ENCODE measurements at places on chromosomes 3 and 15. TPM values are rescaled to one million over a fixed set of nuclear protein-coding genes. Genes with fewer than 3 reads are reported as not detected.

DNA sequence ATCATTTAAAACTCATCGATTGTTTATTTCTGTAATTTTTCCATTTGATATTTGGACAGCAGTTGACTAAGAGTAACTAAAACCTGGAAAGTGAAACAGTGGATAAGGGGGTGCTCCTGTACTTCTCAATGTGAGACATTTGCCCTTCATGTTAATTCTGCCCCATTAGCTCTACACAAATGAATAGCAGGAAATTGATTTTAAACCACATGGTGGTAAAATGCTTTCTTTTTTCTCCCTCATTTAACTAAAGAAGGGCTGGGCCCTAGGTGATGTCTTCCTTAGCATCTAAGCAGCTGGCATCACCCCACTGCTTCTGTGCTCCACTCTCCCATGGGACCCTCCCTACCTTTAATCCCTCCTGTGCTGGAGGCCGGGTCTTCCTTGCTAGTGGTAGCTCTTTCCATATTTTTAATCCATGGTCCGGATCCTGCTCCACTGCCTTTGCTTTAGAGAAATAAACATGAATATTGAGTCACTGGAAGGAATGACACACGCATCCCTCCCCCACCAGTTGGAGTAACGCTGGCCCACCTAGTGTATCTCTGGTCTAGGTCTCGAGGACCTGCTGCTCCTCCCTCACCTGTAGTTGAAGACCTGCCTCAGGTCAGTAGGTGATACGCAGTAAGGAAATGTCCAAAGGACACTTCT, 30.2 kb upstream of the LAMP3 start:
- no peak overlapping the region for H3K4me3 ChIP-seq
- peaks cover 2% of the 10 kb centered on the region for H3K36me3 ChIP-seq
- peaks cover 44% of the 10 kb centered on the region for H3K27me3 ChIP-seq
- no peak for DNase-seq
- H3K27ac ChIP-seq = no peak overlapping the region

- no peak overlapping the region for H3K27ac ChIP-seq
- no peaks in the 10 kb centered on the region for H3K27me3 ChIP-seq
- H3K4me1 ChIP-seq = no peaks in the 10 kb centered on the region
- DNase-seq = no peak
- no peak overlapping the region for H3K4me3 ChIP-seq
These were observed 7.4 kb downstream of the SPICE1 start for GRCh38 chr3:113507501-113508067.

DNA sequence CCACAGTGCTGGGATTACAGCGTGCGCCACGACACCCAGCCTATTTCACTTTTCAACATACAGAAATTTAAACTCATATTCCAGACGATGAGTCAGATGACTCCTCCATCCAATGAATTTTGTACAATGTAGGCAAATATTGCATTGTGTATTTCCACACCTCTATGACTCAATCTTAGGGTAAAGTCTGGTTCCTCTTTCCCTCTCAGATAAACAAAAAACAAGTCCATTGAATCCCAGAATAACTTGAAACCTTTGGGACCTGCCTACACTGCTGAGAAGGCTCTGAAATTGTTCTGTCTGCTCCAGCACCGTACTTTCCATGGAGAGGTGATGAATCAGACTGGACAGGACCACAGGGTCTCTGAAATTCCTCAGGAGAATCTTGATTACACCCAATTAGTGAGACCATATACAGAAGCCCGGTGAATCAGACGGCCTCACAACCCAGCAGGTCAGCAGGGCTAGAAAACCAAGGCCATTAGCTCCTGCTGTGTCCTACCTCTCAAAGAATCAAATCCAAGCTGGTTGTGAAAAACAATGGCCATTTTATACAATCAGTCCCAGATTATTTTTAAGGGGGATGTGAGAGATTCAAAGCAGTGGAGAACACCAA, 112.6 kb downstream of the ERC2 start:
- H3K4me1 ChIP-seq = peaks cover 3% of the 10 kb centered on the region
- H3K27me3 ChIP-seq = no peaks in the 10 kb centered on the region
- no peak for DNase-seq
- H3K36me3 ChIP-seq = no peaks in the 10 kb centered on the region
- H3K4me3 ChIP-seq = no peak overlapping the region

DNA sequence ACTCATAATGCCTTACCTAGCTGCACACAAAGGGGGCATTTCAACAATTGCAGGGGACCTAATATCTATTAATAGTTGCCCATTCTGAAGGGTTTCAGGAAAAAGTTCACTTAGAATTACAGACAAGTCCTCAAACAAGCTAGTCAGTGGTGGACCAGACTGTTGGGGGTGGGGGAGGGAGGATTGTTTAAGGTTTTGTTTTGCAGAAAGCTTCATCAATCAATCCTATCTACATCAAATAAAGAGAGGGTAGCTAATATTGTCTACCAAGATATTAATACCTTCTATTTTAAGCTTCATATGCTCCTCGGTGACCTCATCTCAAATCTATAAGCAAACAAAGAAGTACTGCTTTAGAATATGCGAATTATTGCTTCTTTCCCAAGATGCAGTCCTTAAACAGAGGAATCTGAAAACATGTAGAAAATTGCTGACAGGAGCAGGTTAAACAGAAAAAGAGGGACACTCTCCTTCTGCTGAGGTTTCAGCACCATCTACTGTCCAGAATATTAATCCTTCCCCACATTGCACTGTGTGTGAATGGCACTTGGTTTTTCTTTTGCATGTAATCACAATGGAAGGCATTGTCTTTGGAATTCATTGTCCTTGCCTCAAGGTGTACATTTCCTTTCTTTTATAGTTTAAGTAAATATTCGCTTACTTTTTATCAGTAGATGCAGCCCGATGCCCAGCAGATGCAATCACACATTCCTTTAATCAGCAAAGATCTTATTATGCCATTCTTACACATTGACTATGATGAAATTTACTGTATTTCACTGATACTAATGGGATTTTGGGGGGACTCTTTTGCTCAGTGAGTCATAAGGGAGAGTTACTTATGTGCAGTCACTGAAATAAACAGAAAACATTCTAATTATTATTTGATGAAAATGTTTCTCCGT, 94.7 kb downstream of the IL5RA start:
- H3K27me3 ChIP-seq = no peaks in the 10 kb centered on the region
- DNase-seq = no peak
- H3K36me3 ChIP-seq = no peaks in the 10 kb centered on the region
- H3K4me1 ChIP-seq = peaks cover 33% of the 10 kb centered on the region

DNA sequence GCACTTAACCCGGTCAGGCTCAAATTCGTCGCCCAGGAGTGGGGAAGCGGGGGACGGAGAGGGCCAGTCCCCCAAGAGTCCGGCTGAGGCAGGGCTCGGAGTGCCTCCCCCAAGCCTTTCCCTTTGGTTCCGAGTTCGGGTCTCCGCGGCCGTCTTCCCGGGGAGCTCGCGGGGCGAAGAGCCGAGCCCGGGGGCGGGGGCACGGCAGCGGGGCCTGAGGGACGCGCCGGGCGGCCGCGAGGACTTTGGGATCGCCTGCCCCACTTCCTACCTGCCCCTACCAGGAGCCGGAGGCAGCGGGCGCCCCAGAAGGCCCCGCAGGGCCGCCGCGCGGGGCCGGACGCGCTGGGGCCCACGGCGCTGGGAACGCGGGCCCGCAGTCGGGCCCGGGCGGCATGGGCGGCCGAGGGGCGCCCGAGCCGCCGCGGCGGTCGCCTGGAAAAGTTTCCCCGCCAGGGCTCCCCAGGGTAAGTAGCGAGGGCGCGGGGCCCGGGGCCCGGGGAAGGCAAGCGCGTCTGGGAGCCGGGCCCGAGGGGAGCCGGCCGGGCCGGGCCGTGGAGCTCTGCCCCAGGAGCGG, 2.8 kb downstream of the FURIN start:
- no peaks in the 10 kb centered on the region for H3K36me3 ChIP-seq
- DNase-seq = no peak
- peaks cover 4% of the 10 kb centered on the region for H3K27me3 ChIP-seq
- peak overlapping the region; percentile 92 for H3K27ac ChIP-seq
- peak overlapping the region; percentile 83 for H3K4me3 ChIP-seq
- peaks cover 70% of the 10 kb centered on the region for H3K4me1 ChIP-seq

- peaks cover 2% of the 10 kb centered on the region for H3K36me3 ChIP-seq
- H3K27me3 ChIP-seq = no peaks in the 10 kb centered on the region
- peaks cover 1% of the 10 kb centered on the region for H3K4me1 ChIP-seq
- H3K4me3 ChIP-seq = no peak overlapping the region
These were observed 45.6 kb downstream of the DMXL2 start for GRCh38 chr15:51576911-51577500.

GRCh38 chr3:43968465-43968864, 273.2 kb upstream of the TOPAZ1 start:
- no peaks in the 10 kb centered on the region for H3K4me1 ChIP-seq
- H3K4me3 ChIP-seq = no peak overlapping the region
- H3K27ac ChIP-seq = no peak overlapping the region
- H3K36me3 ChIP-seq = no peaks in the 10 kb centered on the region
- DNase-seq = no peak
- H3K27me3 ChIP-seq = peaks cover 30% of the 10 kb centered on the region

DNA sequence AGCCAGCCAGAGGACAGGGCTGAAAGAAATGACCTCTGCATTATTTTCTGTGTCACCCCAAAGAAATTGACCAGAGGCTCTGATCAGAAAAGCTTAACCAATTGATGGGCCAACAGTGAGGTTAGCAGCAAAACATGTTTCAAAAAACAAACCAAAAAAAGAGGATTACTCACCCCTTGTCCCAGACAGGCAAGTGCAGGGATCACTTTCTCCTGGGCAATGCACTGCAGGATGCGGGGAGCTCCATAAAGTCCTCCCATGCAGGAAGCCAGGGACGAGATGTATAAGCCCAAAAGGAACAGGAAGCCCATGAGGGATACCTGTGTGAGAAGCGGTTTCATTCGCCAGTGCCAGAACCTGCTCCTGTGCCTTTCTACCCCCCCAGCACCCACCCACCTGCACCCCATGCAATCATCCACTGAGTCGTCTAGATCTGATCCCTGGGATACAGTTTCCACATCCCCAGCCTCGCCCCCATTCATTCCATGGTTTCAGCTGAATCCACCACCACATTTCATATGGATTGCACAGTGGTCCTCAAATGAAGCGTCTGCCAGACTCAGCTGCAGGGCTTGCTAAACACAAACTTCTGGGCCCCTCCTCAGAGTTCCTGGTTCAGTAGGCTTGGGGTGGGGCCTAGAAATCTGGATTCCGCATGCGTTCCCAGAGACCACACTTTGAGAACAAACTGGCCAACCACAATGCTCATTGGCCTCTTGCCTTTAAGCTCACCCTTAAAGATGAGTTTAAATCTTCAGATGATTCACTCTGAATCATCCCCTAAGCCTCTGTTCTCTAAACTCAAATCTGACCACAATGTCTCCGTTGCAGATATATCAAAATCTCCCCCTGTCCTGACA, 54.4 kb upstream of the HEG1 start:
- peaks cover under 1% of the 10 kb centered on the region for H3K36me3 ChIP-seq
- no peaks in the 10 kb centered on the region for H3K4me1 ChIP-seq
- no peaks in the 10 kb centered on the region for H3K27me3 ChIP-seq
- no peak overlapping the region for H3K4me3 ChIP-seq

DNA sequence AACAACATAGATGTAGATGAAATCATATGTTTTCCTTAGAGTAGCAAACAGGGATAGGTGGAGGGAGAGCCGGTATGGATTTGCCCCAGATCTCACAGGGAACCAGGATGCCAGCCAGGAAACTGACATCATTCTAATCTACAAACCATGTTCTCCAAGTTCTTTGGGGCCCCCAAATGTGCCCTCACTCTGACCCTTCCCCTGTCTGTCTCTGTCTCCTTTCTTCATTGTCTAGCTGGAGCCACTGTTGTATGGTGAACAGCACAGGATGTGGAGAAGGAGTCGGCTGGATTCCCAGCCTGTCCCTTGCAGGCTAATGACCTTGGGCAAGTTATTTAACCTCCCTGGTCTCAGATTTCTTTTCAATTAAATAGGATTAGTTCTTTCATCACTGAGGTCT, 962 bp downstream of the ATP13A5 start:
- peaks cover 17% of the 10 kb centered on the region for H3K27me3 ChIP-seq
- no peak overlapping the region for H3K27ac ChIP-seq
- H3K4me1 ChIP-seq = peaks cover 3% of the 10 kb centered on the region
- no peak for DNase-seq

DNA sequence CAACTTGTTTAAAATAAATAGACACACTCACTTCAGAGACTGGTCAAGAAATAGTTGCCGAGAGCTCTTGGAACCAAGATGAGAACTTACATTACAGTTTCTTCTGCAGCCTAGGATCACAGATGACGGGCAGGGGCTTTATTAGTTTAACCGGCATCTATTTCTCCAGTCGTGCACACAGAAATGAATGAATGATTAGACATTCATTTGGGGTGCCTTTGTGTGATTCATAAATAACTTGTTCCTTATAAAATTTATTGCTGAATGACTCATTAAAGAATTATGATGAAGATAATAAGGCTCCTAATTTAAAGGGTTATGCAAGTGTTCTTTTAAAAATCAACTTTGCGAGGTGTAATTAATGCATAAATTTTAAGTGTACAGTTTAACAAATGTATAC, 20.8 kb downstream of the NFKBIZ start:
- no peaks in the 10 kb centered on the region for H3K36me3 ChIP-seq
- no peak for DNase-seq
- no peaks in the 10 kb centered on the region for H3K27me3 ChIP-seq
- H3K27ac ChIP-seq = no peak overlapping the region

- H3K4me3 ChIP-seq = no peak overlapping the region
- peaks cover 4% of the 10 kb centered on the region for H3K36me3 ChIP-seq
- H3K4me1 ChIP-seq = no peaks in the 10 kb centered on the region
- H3K27me3 ChIP-seq = no peaks in the 10 kb centered on the region
- no peak for DNase-seq
- H3K27ac ChIP-seq = no peak overlapping the region
These were observed 34.5 kb downstream of the VPS8 start for GRCh38 chr3:184846496-184846895.

GRCh38 chr3:171156401-171157010, 130.0 kb upstream of the SLC2A2 start:
- H3K36me3 ChIP-seq = peaks cover 7% of the 10 kb centered on the region
- H3K4me3 ChIP-seq = no peak overlapping the region
- peaks cover 13% of the 10 kb centered on the region for H3K27me3 ChIP-seq
- DNase-seq = no peak
- peak overlapping the region; percentile 50 for H3K27ac ChIP-seq

- no peak for DNase-seq
- H3K4me3 ChIP-seq = no peak overlapping the region
- H3K4me1 ChIP-seq = no peaks in the 10 kb centered on the region
- H3K27ac ChIP-seq = no peak overlapping the region
These were observed 6.1 kb downstream of the RBP2 start for GRCh38 chr3:139470199-139470598.

GRCh38 chr15:53072077-53072476, 281.9 kb upstream of the ONECUT1 start:
- no peak overlapping the region for H3K4me3 ChIP-seq
- H3K27ac ChIP-seq = no peak overlapping the region
- no peaks in the 10 kb centered on the region for H3K36me3 ChIP-seq
- no peaks in the 10 kb centered on the region for H3K4me1 ChIP-seq

- no peak for DNase-seq
- H3K4me1 ChIP-seq = no peaks in the 10 kb centered on the region
These were observed 56.4 kb upstream of the TAMM41 start for GRCh38 chr3:11903047-11903446.

The PAQR9 gene
- total RNA-seq = 2.5 TPM

The TRIM42 gene
- total RNA-seq = not detected

The TPRG1 gene
- 0.67 TPM for total RNA-seq

The SPINK8 gene
- not detected for total RNA-seq

The TGM4 gene
- not detected for total RNA-seq

The HDGFL3 gene
- 117 TPM for total RNA-seq

The ATP13A4 gene
- total RNA-seq = 8.1 TPM
